Occipital lobe (tissue), 3 donors: ENCODE measurements at places on chromosomes 11 and 22. TPM values are rescaled to one million over a fixed set of nuclear protein-coding genes. Genes with fewer than 3 reads are reported as not detected.

DNA sequence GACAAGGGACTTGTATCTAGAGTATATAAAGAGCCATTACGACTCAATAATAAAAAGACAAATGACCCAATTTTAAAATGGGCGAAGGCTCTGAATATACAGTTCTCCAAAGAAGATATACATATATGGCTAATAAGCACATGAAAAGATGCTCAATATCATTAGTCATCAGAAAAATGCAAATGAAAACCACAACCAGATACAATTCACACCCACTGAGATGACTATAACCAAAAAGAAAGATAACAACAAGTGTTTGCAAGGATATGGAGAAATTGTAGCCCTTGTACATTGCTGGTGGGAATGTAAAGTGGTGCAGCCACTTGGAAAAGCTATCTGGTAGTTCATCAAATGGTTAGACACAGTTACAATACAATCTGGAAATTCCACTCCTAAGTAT is 96.3 kb downstream of the TRIM29 start:
- DNase-seq, result no peak

DNA sequence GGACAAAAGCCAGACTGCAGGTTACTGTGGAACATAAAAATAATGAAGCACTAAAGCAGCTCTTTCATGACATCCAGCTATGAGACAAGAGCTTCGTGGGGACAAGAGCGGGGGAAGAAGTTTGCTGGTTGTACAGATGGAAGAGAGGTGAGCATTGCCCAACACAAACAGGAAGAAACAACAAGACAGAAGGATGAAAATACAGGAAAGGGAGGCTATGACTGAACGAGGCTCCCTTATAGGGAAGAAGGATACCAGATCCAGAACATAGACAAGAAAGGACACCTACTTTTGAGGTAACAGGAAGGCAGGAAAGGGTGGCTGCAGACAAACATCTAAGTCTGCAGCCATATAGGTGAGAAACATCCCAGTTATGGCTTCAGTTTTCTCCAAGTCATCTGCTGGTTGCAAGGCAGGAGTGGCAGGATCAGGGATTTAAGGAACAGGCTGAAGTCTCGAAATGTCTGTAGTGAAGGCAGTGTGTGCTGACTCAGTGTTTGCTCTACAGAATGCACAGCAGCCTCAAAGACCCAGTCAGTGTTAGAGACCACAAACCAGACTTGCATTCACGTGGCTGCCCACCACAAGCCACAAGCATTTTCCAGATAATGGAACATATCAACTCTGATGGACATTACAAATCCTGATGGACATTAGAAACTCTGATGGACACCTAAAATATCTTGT is 1.9 kb downstream of the CLTCL1 start:
- no peak for DNase-seq

DNA sequence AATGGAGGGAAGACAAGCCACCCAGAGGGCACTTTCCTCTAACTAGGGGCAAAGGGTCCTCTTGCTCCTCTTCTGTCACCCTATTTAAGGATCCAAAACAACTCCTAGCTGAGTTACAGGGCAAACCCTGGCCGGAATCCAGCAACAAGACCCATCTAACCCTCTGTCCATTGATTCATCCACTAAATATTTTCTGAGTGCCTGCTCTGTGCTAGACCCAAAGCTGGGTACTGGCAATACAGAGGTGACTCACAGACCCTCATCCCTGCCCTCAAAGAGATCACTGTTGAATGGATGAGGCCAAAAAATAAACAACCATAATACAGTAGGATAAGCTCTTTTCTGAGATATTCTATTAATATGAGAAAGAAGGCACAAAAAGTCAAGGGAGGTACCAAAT is 4.3 kb upstream of the GALNT18 start:
- no peak for DNase-seq

GRCh38 chr11:47271328-47271727 is 1.4 kb downstream of the MADD start:
- DNase-seq, result no peak

DNA sequence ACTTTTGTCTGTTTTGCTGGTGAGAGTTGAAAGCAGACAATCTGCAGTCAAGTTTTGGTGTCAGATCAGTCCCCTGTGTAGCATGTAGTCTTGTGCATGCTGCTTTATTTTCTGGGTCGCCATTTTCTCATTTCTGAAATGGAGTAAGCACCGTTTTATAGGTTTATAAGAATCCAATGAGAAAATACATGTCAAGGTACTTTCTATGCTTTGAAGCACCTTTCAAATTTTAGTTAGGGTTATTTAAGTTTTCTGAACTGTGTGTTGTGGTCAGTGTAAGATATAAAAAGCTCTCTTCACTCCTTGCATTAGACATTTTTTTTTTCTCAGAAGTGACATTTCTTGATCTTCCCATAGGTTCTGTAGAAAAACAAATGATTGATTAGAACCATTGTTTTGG is 283.2 kb downstream of the ETS1 start:
- DNase-seq, result no peak

The TRIM48 gene
- total RNA-seq, result not detected
